A172 (cell line): ENCODE measurements at places on chromosomes 1 and 21. TPM values are rescaled to one million over a fixed set of nuclear protein-coding genes. Genes with fewer than 3 reads are reported as not detected.
A peak's percentile ranks its signal among the peaks of the same experiment; 100 is the strongest.

GRCh38 chr1:222286011-222286410 is 261.9 kb downstream of the HHIPL2 start:
- DNase-seq, result no peak

- no peak for DNase-seq
These were observed 37.5 kb upstream of the NLRP3 start for GRCh38 chr1:247378334-247379073.

DNA sequence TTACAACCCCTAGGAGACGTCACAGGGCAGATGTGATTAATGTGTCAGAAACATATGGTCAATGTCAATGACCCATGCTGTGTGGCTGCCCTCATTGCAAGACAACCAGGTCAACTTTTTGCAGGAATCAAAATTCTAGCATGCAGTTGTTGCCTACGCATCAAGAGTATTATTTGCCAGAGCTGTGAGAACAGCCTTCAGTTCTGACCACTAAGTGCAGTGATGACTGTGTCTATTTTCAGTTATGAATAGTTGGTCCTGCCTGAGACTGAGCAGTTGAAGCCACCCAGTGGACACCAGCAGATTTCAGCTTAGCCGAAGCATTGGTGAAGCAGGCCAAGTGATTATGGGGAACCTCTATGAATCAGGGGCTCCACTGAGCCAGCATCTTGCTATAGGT is 47.3 kb downstream of the LYPLAL1 start:
- no peak for DNase-seq

DNA sequence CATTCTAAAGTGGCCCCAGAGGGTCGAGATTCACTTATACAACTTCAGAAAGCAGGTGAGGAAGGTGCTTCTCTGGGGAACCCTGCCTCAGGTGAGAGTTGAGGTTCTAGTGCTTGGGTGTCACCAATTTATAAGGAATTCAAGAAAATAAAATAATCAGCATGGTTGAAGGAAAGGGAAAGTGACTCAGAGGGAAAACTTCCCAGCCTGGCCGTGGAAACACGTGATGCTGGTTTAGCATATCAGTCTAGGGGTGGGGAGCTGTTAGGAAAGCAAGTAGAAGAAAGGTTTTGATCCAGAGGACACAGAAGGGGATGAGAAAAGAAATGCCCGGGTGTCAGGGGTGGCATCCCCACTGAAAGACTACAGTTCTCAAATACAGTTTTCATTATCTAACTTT is 37.7 kb upstream of the TMEM125 start:
- DNase-seq, result peak; percentile 79

Gene OXCT2
- total RNA-seq, result not detected in 2 replicates
